NCI-H1436 treated with DMSO at 0.1 percent for 48 hours (cell line): ENCODE measurements at places on chromosomes 3 and 15.

DNA sequence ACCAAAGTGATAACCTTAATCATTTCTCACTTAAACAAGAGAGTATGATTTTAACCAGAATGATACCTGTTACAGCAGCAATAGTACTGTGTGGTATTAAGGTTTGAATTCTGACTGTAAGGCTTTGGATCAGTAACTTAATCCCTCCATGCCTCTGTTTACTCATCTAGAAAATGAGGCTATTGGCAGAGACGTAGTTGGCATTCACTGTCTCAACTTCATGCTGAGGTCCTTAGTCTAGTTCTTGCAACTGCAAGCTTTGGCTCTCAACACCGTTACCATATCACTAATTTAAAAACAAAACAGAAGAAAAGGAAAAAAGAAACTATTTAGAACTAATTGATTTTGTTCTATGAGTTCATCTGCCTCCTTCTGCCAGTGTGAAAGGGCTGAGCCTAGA lies 875.4 kb downstream of the MCTP2 start:
- DNase-seq = no peak

DNA sequence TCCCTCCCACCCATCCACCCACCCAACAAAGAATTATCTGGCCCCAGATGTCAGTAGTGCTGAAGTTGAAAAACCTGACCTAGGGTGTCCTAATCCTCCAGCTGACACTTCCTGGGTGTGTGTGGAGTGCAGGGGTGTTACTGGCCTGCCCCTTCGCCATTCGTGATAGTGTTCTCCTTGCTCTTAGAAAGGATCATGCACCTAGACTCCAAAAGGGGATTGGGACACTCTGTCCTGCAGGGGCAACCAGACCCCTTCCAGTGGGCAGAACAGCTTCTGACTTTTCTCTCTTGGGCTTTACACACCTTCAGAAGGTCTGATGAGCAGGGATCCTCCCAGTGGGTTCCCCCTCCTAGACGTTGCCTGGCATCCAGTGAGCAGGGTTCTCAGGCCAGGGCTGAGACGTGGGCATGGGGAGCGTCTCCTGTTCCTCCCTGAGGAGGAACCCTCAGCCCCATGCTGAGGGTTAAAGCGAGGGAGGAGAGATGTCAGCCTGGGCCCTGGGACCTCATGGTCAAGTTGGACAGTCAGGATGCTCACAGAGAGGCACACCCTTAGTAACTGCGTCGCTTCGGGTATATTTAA lies 75.0 kb downstream of the AAGAB start:
- DNase-seq = no peak

- no peak for DNase-seq
These were observed 30.5 kb downstream of the ATP2B2 start for GRCh38 chr3:10474847-10475246.

DNA sequence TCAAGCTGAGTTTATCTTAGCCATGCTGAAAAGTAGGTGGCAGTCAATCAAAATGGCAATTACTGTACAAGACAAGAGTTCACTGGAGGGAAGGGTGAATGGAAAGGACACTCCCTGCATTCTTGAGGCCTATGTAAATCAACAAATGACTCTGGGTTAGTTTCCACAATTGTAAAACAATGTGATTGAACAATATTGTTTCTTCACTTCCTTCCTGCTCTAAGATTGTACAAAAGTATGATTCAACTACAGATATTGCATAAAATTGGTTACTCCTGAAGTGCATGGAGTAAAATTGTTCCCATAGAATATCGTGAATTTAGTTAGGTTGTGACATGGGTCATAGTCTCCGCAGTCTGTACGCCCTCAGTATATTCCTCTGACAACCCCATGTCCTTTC lies 277.6 kb downstream of the LPP start:
- no peak for DNase-seq

GRCh38 chr3:51102396-51102795 lies 282.7 kb upstream of the MANF start:
- no peak for DNase-seq

DNA sequence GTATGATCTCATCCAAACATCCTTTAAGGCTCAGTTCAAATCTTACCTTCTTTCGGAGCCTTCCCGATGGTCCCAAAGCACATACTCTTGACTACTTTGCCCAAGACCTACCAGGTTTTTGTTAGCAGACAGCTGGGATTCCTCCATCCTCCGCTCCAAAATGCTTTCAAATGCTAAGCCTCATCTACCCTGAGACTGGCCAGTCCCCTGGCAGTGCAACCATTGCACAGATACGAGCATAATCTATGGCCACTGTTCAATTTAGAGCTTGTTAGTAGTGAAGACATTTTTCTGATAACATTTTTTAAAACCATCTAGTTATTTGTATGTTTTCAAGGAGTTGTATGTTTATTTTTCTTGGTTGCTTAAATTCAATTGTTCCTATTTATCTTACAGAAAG lies 264.4 kb upstream of the NR2F2 start:
- DNase-seq = no peak

GRCh38 chr15:89486726-89487050 lies 9.7 kb downstream of the RHCG start:
- DNase-seq = no peak

GRCh38 chr3:155362808-155363689 lies 69.6 kb upstream of the STRIT1 start:
- no peak for DNase-seq

DNA sequence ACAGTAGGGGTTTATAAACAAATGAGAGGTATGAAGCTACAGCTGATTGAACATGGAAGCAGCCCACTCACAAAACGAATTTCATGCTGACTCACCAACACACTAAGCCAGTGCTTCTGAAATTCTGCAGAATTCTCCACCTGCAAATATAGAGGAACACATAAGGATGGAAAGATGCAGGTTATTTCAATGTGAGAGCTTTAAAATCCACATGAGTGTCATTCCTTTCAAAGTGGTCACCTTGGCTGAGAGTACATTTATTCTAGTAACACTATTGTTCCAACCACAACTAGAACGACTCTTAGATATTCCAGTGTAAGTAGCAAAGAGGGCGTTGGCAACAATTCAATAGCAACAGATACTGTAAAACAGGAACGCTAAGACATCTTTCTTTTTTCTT lies 189.9 kb upstream of the TSC22D2 start:
- no peak for DNase-seq
